ENCODE measurements at places on chromosomes 13 and 19.

GRCh38 chr13:69955271-69955670 lies 152.4 kb upstream of the ATXN8OS start:
- no peak for DNase-seq

- DNase-seq = no peak
Observed at GRCh38 chr19:24069905-24070657, 16.9 kb upstream of the ZNF254 start.

DNA sequence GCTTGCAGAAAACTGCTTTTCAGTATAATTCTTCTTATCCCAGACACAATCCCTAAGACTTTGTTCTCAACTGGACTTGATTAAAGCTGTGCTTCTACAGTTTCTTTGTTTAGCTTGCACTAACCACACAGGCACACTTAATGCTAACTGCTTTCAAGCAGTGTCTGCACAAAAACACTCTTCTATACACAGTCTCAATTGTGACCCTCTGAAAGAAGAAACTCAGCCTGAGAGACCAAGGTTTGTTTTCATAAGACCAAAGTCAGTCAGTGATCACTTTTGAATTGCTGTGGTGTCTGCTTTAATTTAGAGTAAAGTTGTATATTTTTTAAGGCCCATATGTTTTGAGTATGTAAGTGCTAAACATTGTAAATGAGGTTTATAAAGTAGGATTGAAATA lies 431.2 kb downstream of the KCTD12 start:
- DNase-seq = no peak

- no peak for DNase-seq
Observed at GRCh38 chr13:24192057-24192810, 31.7 kb downstream of the SPATA13 start.

DNA sequence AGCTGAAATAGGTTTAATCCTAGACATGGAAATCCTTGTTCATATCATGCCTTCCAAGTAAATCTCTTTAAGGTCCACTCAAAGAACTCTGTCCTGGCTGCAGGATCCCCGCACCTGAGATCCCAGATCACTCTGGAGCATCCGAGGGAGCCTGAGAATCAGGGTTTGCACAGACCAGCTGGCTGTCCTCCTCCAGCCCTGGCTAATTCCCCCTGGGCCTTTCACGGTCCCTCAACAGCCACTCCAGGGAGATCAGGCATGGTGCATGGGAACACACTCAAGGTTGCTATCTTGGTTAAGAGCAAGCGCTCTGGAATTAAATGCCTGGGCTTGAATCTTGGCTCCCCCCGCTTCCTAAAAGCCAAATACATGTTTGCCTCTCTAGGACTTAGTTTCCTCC lies 130.8 kb downstream of the IRS2 start:
- DNase-seq = no peak

DNA sequence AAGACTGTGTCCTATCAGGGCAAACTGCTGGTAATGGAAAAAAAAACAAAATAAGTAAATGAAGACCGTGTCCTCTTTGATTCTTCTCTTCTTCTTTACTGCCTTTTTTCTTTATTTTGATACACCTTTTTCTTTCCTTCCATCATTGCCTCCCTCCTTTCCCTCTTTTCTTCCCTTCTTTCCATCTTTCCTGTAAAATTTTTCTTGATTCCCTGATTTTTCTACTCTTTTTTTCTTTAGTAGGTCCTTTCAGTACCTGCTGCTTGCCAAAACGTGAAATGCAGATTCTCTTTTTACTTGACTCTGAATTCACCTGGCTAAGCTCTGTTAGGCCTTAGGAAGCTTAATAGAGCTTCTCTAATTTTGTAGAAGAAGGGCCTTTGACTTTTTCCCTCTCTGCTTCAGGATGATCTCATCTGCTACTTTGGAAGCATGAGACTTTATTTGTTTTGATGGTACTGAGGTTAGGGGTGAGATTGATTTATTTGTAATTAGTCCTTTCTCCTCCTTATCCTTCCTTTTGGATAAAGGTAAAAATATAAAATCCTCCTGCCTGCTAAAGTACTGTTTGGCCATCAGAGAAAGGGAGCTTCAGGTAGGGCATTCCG lies 19.2 kb downstream of the LSM14A start:
- no peak for DNase-seq

DNA sequence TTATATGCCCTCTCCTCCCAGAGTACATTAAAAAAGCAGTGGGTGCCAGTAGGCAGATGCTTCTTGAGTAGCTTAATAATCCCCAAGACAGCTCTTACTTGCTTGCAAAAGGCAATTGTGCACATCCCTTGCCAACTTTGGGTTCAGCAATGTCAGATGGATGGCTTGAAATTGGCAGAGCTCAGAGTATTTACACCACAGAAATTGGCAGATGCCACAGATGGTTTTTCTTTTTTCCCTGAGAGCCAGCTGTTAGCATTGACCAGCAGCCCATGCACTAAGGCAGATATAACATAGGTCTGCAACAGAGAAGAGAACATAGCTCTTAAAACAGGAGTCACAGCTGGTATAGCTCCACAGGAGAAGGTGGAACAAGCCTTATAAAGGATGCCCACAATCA lies 18.4 kb upstream of the RNASEH2B start:
- DNase-seq = no peak

DNA sequence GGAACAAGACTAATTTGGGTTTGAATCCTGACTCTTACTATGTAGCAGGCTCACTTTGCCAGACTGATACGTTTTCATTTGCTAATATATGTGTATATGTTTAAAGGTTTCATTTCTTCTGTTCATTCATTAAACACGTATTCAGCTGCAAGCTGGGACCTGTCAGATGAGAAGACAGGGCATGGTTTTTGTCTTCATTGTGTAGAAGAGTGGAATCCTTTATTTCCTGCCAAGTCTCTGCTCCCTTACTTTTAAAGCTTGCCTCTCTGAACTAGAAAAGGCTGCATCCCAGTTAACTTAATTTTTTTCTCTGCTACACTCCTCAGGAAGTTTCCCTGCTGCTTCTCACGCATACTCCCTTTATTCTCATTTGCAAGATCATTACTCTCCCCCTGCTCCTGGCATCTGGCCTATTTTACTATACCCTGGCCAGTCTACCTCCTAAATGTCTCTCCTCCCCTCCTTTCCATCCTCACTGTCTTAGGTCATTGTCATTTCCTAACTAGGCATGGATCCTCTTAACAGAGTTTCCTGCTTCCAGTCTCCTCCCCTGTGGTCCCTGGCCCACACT lies 141.0 kb upstream of the TMTC4 start:
- no peak for DNase-seq

DNA sequence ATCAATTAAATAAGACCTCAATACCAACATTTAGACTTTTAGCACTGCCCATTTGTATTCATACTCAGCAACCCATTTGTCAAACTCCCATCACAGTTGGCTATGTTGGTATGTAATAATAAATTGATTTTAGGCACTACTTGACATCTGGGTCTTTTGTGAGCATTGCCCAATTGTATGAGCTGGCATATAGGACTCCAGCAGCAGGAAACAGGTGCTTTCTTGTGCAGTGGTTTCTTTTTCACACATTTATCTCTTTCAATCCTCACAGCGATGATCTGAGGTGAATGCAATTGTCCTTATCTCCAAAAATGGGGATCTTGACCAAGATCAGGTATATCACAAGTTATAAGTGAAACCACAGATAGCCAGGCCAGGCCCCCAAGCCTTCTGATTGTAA lies 96.9 kb upstream of the OXGR1 start:
- no peak for DNase-seq

- DNase-seq = no peak
Observed at GRCh38 chr13:109333893-109334651, 452.3 kb downstream of the IRS2 start.

GRCh38 chr13:105177265-105177900 lies 1358.1 kb downstream of the EFNB2 start:
- no peak for DNase-seq

GRCh38 chr19:43538922-43539321 lies 5.9 kb downstream of the ZNF575 start:
- DNase-seq = no peak
